Activated naive CD8-positive, alpha-beta T cell treated with anti-CD3 and anti-CD28 coated beads for 36 hours (primary cell): ENCODE measurements at places on chromosomes 16 and 17. TPM values are rescaled to one million over a fixed set of nuclear protein-coding genes. Genes with fewer than 3 reads are reported as not detected.

The OSGIN1 gene
- total RNA-seq, result 1.8 TPM

The AOC3 gene
- 1.2 TPM for total RNA-seq

The PPY gene
- not detected for total RNA-seq

The SEPTIN12 gene
- not detected for total RNA-seq

The TOP2A gene
- total RNA-seq, result 244 TPM

The CCL16 gene
- not detected for total RNA-seq

The XAF1 gene
- total RNA-seq, result 54.1 TPM

The CCDC78 gene
- total RNA-seq, result 6.5 TPM

The HS3ST3A1 gene
- total RNA-seq, result 0.12 TPM

The TOM1L1 gene
- total RNA-seq, result 0.74 TPM

The SUPT4H1 gene
- 136 TPM for total RNA-seq

The SLC12A3 gene
- not detected for total RNA-seq

The ABCC11 gene
- total RNA-seq, result 0.16 TPM
